ENCODE measurements at places on chromosomes 7 and 10.

- DNase-seq: no peak
Measured at GRCh38 chr7:104252409-104253134, 44.8 kb upstream of the ORC5 start.

DNA sequence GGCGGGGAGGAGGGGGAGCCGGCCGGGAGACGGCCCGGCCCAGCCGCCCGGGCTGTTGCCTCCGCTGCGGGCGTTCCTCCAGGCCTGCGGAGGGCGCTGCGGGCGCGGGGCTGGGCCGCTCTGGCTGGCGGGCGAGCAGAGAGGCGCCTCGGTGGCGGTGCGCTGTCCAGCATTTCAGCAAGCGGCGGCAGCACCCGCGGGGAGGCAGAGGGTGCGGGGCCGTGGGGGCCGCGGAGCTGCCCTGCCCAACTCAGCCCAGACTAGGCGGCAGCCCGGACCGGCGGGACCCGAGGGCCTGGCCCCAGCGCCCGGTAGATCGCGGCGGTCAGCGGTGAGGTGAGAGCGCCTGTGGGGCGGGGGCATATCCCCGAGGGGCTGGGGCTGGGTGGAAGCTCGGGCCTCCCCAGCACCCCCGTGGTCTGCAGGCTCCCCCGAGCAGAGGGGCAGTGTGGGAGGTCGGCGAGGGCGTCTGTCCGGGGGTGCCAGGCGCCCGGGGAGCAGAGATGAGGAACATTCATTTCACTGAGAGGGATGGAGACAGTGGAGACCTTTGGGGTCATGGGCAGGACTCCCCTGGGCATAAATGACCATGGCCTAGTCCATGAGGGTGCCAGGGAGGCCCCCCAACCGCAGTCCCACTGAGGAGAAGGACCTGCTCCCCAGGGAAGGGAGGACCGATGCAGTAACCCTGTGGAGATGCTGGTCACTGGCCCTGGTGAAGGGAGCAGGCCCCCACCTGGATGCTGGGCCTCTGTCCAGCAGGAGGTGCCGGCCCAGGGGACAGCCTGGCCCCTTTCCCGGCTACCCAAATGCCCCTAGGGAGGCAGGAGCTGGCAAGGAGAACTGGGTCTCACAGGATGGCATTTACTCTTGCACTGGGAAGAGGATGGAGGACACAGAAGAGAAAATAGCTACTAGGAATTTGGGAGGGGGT is at the start of gene SRRM3:
Gene SRRM3, plus strand, starts transcription at position 165 of the 934 bp plus-strand sequence. CDS start 33,171 bp downstream, outside the sequence.
- no peak for DNase-seq

- DNase-seq: no peak
Measured at GRCh38 chr7:25926891-25927625, 224.9 kb upstream of the NFE2L3 start.

DNA sequence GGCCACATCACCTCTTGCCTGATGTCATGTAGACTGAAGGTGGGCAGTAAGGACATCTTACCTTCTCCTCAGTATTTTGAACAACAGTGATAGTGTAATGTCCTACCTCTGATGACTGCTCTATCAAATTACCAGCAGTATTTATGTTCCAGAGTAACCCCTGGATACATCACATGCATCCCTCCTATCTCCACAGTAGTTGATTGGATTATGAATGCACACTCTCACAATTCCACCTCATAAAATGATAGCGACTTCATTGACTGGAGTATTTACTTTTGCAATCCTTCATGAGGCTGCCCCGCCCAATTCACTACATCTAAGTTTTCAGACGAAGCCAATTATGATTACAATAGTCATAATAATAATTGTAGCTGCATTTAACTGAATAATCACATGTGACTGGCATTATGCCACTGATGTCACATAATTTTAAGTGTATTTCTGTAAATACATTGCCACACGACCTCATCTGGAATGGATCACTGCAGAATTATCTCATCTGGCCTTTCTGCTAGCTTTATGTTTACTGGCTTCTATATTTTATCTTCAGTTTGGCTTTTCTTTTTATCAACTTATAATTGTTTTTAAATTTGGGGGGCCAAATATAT is 268.9 kb downstream of the SLC25A13 start:
- no peak for DNase-seq

GRCh38 chr10:62373995-62374861 is at the start of gene ZNF365:
TSS of gene ZNF365 (plus strand) at chr10:62374369. CDS start at chr10:62376194, 1,825 bp downstream.
- no peak for DNase-seq

DNA sequence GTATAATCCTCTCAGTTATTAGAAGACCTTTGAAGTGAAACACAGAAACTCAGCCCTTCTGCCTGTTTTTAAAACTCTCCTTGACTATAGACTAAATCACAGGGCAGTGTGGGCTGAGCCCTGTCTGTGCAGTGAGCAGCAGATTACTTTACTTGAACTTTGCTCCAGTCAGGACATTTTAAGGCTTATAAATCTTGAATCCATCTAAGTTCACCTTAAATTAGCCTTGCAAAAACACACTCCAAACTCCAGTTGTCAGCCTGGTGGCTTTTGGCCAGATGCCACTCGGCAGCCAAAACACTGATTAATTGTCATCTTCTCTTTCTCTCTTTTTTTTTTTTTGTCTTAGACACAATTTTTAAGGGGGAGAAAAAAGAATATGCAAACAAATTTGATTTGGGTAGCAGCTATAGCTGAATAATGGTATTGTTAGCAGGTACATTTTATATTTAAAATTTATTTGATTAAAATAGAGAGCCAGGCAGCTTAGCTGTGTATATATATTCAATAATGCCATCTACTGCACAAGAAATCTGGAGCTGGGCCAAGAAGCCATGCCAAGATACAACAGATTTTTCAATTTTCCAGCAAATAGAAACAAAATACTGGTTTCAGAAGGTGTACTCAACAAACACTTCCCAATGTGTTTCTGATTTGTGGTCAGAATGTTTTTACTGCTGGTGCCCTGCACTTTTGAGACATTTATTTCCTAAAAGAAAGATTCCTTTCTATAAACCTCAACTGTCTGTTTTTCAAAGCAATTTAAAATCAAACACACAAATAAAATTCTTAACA is 247.7 kb downstream of the TFEC start:
- peak; percentile 86 for DNase-seq

- DNase-seq: no peak
Measured at GRCh38 chr10:88311264-88311663, 271.9 kb downstream of the RNLS start.

GRCh38 chr10:68428396-68429104 is 21.5 kb upstream of the RUFY2 start:
- no peak for DNase-seq

GRCh38 chr7:36025190-36025589 is 127.9 kb upstream of the EEPD1 start:
- no peak for DNase-seq

GRCh38 chr7:50664461-50664922 is 99.3 kb upstream of the DDC start:
- DNase-seq: no peak

DNA sequence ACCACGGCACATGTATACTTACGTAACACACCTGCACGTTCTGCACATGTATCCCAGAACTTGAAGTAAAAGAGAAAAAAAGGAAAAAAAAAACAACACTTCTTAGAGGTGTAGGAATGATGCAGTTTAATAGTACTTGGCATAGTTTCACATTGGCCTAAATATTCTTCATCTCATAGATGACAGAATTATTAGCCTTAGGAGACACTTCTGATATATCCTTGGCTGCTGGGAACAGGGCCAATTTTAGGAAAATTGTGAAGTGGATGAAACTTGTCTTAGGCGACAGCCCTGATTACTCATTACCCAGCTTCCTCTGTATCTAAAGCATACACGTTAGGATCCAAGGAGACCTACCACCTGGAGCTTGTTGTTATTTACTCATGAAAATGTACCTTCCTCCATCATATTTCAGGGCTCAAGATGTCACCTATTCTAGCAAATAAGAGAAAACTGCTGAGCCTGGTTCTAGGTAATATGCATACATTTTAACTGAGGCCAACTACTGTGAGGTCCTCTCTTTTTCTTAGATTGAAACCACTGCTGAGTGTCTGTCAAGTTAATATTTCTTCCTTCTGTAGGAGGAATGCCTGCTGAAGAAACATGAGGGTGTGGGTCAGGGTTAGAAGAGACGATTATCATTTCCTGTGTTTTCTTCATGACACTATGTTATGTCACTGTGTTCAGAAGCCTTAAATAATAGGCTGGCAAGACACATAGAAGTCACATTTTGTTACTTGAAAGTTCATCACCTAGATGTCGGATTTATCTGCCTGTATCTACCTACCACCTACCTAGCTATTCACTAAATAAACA is 44.3 kb downstream of the CPED1 start:
- DNase-seq: peak; percentile 10

DNA sequence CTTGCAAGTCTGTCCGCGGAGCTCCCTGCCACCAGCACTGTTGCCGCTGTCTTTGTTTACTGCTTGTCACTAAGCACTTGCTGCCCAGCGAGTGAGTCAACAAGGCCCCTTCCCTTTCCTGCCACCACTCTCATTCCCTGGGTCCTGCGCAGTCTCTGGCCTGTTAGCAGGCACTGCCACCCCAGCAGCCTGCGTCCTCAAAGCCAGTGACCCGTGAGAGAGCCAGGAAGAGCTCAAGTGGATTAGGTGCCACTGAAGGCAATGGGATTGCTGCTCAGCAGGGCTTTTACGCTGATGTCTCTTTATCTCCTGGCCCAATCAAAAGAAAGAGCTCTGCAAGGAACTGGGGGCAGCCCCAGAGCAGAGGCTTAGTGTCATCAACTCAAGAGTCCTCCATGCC is at the start of gene FRMPD2:
Gene FRMPD2, minus strand, starts transcription at position 61 of the 400 bp plus-strand sequence. CDS start 129 bp downstream, outside the sequence.
- no peak for DNase-seq

DNA sequence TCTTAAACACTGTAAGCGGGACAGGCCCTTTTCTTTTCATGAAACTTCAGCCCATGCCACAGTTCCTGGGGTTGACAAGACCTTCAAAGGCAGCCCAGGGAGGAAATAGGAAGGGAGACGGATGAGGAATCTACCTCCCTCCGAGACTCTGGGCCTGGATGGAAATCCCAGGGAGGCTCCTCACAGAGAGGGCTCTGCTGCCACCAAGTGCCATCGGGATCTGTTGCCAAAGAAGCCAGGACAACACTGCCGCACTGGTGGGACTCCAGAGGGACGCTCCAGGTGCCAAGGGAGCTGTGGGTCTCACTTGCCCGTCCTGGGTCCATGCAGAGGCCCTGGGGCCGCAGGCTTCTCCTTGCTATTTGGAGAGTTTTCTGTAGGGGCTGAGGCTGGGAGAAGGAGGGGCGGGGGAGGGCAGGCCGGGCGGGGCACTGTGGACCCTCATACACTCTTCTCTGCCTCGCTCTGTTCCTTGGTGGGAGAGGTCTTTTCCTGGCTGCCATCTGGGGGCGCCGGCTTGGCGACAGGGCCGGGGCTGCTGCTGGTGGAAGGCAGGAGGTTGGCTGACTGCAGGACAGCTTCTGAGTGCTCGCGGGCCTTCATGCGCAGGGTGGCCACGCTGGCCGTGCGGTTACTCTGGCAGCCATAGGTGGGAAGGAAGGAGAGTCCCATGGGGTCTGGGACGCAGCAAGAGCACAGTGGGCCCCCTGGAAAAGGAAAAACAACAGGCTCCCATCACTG is 30.0 kb downstream of the DRGX start:
- DNase-seq: no peak

- no peak for DNase-seq
Measured at GRCh38 chr10:86122646-86123045, 243.9 kb downstream of the GRID1 start.

DNA sequence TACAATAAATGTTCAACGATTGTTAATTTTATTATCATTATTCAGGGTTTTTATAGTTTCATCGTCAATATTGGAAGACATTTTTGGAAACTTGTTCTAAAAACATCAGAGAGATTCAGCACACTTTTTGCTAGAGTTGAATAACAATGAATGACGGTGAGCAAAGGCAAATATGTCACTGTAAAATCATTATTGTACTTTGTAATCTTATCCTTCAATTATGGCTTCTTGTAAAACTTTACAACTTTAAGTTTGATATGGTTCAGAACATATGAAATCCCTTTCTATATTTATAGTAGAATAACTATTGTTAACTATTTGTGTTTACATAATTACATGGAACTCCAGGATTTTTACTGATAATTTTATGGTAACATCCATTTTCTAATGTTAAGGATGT is 167.8 kb upstream of the SEMA3A start:
- no peak for DNase-seq

GRCh38 chr10:14601872-14602725 is 172.6 kb downstream of the FAM107B start:
- DNase-seq: no peak

GRCh38 chr10:44662051-44662450 is 249.1 kb upstream of the TMEM72 start:
- no peak for DNase-seq

All from NCI-H2171 treated with DMSO at 0.1 percent for 48 hours (cell line).